IgD-negative memory B cell (primary cell): ENCODE measurements at places on chromosomes 5 and 9. TPM values are rescaled to one million over a fixed set of nuclear protein-coding genes. Genes with fewer than 3 reads are reported as not detected.

The CCL21 gene
- not detected for polyA plus RNA-seq

The ADAMTSL2 gene
- polyA plus RNA-seq, result not detected

The MARCHF11 gene
- polyA plus RNA-seq, result not detected

The PPP3R2 gene
- polyA plus RNA-seq, result not detected

The NXNL2 gene
- not detected for polyA plus RNA-seq

The COL27A1 gene
- polyA plus RNA-seq, result not detected

The URM1 gene
- 53.9 TPM for polyA plus RNA-seq

The CKMT2 gene
- polyA plus RNA-seq, result not detected

The MYMK gene
- polyA plus RNA-seq, result not detected

The HK3 gene
- polyA plus RNA-seq, result not detected

The SCGB3A1 gene
- not detected for polyA plus RNA-seq

The TSLP gene
- not detected for polyA plus RNA-seq

The IL9 gene
- polyA plus RNA-seq, result not detected

The PCDHGB7 gene
- 0.21 TPM for polyA plus RNA-seq

The FCN2 gene
- polyA plus RNA-seq, result not detected

The INSL4 gene
- not detected for polyA plus RNA-seq

The TMC1 gene
- not detected for polyA plus RNA-seq

The ZBED3 gene
- 0.29 TPM for polyA plus RNA-seq

The CCL19 gene
- polyA plus RNA-seq, result not detected

The MOB3B gene
- 7.1 TPM for polyA plus RNA-seq

The PSAT1 gene
- polyA plus RNA-seq, result 5.2 TPM

The IFNA6 gene
- not detected for polyA plus RNA-seq
